Activated naive CD4-positive, alpha-beta T cell (primary cell): ENCODE measurements at places on chromosomes 7 and 10.

DNA sequence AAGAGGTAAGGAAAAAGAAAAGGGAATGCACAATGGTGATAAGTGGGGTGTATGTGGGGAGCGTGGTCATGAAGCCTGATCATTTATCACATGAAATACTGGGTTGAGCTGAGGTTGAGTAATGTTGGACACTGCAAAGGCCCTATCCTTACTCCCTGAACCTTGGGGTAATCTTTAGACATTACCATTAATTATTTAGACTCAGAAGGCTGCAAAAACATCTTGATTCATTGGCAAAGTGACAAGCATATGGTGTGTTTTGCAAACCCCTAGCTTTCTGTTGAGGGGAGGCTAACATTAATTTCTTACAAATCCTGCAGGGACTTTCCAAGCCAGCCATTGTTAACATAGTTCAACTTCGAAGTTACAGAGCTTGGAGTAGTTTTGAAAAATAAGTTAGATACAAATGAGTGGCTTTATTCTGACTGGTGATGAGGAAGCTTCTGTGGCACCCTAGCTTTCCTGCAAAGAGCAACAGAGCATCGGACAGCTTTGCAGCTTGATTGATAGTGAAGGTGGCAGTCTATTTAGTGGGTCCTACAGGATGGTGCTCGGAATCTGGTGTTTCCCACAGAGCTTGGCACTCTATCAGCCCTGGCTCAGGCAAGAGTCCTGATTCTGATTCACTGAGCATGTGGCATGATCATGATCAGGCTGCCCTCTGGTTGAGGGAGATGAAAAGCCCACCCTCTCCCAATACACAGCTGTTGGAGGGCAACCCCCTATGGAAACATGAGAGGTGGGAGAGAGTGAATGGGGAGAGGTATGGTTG lies 153.7 kb upstream of the NPVF start:
- no peak for DNase-seq

DNA sequence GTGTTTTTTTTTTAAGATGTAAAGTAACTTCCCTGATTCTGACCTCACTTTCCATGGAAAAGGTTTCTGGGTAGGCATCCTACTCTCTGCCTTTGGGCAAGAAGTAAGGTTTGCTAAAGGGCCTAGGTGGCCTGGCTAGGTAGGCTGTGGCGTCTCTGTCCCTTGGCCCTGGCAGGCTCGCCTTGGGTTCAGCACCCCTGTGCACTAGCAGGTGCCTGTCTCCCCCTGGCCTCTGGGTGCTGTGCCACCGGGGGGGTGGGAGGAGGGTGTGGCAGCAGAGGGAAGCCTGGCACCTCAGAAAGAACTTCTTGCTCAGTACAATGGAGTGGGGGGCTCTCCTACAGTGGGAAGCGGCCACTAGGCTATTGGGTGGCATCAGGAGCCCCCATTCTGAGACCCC lies 14.0 kb downstream of the TECPR1 start:
- no peak for DNase-seq

GRCh38 chr10:103895411-103896186 lies 22.4 kb downstream of the STN1 start:
- no peak for DNase-seq

- no peak for DNase-seq
Measured at GRCh38 chr10:87519582-87519981, 14.9 kb downstream of the MINPP1 start.

- no peak for DNase-seq
Measured at GRCh38 chr7:91325726-91326125, 61.5 kb downstream of the FZD1 start.

GRCh38 chr7:133650487-133651300 lies 397.8 kb downstream of the EXOC4 start:
- no peak for DNase-seq

DNA sequence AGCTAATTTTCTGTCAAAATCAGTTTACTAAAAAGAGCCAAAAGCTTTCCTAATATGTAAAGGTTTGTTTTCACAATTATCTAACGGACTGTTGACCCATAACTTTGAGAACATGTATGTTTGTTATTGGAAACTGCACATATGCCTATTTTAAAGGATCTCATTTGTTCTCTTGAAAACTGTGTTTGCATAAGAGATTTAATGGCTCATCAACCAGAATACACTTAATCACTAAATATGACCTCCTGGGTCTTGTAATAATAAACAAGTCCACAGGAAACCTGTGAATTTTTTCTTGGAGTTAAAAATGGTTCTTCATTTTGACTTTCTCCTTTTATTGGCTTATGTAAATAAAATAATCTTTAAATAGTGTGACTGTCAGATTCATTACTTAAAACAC lies 48.3 kb upstream of the STEAP1B start:
- DNase-seq, result no peak

GRCh38 chr10:32939296-32940111 lies 18.5 kb downstream of the ITGB1 start:
- no peak for DNase-seq

DNA sequence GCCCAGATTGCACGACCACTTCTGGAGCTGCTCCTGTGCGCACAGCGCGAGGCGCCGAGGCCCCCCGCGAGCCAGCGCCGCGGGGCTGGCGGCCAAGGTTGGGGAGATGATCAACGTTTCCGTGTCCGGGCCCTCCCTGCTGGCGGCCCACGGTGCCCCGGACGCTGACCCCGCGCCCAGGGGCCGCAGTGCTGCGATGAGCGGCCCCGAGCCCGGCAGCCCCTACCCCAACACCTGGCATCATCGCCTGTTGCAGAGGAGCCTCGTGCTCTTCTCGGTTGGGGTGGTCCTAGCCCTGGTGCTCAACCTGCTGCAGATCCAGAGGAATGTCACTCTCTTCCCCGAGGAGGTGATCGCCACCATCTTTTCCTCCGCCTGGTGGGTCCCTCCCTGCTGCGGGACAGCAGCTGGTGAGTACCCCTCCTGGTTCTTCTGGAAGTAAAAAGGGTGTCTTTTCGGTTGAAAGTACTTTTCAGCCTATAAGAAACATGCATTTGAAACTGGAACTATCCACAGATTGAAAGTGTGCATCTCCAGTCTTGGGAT lies 683 bp downstream of the INSIG1 start:
- DNase-seq, result no peak

DNA sequence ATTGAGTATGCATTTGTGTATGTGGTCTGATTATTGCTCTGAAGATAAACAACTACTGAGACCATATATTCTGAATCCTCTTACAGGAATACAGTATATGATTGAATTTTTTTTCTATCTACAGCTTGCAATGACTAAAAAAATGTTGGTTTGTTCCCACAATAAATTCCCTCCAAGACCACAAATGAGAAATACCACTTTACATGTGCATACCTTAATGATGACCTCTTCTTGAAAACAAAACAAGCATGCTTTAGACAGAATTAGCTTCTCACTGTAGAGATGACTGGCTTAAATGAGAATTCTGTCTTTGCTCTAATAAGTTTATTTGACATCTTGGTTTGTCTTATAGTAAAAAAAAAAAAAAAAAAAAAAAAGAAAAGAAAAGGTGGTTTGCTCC lies 241.5 kb downstream of the PCDH15 start:
- DNase-seq, result no peak

DNA sequence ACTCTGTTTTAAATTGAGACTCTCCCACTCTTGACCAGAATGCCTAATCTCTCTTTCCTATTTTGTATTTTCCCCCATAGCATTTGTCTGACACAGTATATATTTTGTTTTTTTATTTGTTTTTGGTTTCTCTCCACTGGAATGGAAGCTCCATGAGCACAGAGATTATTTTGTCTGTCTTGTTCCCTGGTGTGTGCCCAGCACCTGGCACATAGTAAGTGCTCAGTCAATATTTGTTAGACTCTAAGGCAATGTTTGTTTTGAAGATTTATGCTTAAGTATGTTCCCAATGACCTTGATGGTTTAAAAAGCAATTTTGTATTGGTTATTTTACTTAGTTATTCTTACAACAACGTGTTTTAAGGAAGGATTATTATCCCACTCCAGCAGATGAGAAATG lies 201.8 kb downstream of the DYNC1I1 start:
- no peak for DNase-seq

- no peak for DNase-seq
Measured at GRCh38 chr7:97016381-97017191, 8.0 kb downstream of the DLX5 start.

GRCh38 chr10:47143473-47143872 lies 156.5 kb upstream of the GDF10 start:
- no peak for DNase-seq

GRCh38 chr10:114729103-114729659 lies 71.1 kb upstream of the ABLIM1 start:
- no peak for DNase-seq

DNA sequence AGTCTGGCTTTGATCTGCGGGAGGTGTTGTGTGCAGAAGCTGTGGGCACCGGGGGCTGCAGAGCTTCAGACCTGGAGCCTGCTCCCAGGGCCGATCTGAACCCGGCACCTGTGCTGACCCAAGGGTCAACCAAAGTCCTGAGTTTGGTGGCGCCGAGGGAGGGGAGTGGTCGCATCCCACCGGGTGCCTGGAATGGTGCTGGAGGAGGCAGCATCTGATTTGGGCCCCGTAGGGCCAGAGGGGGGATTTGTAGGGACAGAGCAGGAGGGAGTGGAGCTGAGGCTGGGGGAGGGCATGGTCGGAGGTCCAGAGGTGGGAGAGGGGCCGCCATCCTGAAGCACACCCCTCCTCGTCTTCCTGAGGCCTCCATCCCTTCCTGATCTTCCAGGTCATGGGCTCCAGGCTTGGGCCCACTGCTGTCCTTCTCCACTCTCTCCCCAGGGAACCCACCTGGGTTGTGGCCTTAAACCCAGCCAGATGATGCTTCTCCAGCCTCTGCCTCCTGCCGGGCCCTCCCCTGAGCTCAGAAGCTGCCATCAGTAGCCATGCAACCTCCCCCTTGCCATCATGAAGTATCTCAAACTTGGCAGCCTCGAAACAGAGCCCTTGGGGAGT lies 112.9 kb downstream of the LHPP start:
- no peak for DNase-seq

GRCh38 chr10:43383204-43383971 lies 12.0 kb downstream of the FXYD4 start:
- no peak for DNase-seq

DNA sequence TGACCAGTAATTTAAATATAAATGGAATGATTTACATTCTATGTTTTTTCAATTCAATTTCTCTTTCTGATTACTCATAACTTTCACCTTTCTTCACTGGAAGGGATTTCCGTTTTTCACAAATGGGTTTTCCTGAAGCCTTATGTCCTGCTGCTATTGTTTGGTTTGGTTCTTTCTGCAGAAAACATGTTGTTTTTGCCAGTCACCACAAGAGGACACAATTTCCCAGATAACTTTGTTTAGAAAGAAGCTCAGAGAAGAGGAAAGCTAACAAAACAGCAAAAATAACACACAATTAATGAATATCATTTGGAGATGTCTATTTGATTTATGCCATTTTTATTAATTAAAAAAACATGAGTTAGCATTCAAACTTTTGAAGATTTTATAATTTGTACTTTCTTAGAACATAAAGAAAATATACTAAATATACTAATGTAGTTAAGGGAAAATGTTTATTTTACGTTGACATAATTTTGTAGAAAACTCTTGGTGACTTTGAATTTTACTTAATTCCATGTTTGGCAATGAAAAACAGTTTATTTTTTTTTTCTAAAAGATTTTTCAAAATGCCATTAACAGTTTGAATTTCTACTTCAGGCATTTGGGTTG lies 4.6 kb upstream of the TWIST1 start:
- DNase-seq, result no peak

DNA sequence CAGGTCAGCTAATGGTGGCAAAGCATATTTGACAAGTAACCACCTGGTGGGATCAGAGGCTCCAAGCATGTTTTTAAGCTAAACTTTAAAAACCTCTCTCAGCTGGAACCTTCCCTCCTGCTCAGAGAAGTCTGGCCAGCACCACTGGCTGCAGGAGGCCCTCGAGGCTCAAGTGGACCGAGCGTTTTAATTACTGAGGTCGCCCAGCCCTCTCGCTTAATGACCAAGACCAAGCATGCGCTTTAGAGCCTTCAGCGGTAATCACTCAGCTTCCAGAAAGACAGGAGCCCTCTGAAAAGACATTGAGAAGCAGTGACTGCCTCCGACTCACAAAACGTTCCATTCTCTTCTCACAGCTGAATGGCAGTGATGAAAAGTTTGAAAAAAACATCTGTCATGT lies 383.4 kb upstream of the ADARB2 start:
- DNase-seq, result no peak

GRCh38 chr7:47407136-47407535 lies 174.8 kb downstream of the TNS3 start:
- no peak for DNase-seq

- no peak for DNase-seq
Measured at GRCh38 chr7:90320801-90321494, at the start of gene FAM237B. TSS of gene FAM237B (minus strand) at chr7:90321304. CDS start at chr7:90319748, 1,556 bp downstream.

- no peak for DNase-seq
Measured at GRCh38 chr7:50851891-50852290, 69.2 kb upstream of the GRB10 start.

GRCh38 chr10:130218936-130219335 lies 82.7 kb downstream of the GLRX3 start:
- DNase-seq, result no peak
